Stimulated activated effector memory CD8-positive, alpha-beta T cell treated with anti-CD3 and anti-CD28 coated beads, Interleukin-12 subunit alpha, Interleukin-12 subunit beta, amount 100 ng/mL, for 72 hours (primary cell): ENCODE measurements at places on chromosomes 7 and 10.

GRCh38 chr7:16098585-16099179, 322.7 kb downstream of the CRPPA start:
- DNase-seq, result no peak

DNA sequence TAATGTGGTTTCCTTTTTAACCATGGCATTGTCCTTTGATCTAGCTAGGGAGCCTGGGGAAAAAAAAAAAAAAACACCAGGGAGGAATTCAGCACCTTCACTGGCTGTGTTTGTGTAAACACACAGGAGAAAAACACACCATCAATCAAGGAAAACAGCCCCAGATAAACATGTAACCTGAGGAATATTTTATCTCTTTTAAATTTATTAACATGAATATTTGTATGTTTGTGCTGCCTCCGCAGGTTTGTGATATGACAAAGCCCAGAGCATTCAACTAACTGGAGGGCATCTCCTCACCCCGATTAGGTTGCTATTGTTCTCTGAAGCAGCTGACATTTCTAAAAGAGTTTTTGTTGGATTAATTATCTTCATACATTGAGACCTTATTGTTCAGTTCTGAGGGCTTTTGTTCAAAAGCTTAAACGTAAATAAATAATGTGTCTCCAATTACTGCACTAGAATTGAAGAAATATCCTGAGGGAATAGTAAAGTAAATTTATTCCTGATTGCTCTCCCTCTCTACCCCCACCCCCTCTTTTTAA, 89.4 kb upstream of the SEMA3E start:
- no peak for DNase-seq

DNA sequence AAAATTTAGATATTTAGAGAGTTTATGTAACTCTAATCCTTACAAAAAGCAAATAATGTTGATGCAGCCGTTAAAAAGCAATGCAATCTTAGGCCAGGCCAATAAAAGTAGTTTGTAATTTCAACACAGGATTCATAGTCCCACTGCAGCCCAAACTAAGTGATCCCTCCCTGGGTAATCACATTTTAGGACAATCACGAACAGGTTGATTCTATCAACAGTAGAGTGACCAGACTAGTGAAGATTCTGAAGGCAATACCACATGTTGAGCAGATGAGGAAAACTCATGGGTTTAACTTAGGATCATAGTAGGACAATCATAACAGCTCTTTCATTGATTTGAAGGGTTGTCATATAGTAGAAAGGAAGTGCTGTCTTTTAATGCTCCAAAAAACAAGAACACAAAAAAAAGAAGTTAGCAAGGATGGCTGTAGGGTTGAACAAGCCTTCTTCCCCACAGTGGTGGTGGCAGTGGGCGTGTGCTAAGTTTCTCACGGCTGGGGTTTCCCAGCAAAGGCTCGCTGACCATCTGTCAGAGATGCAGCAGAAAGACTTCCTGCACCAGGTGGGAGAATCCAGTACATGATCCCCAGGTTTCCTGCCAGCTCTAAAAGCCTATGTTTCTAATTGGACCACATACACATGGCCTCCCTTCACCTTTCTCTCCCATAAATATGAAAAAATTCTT, 212.2 kb downstream of the CHRM2 start:
- DNase-seq, result no peak

- no peak for DNase-seq
These were observed 606.0 kb upstream of the GHITM start for GRCh38 chr10:83533290-83533689.

GRCh38 chr7:644381-645305, 81.9 kb upstream of the DNAAF5 start:
- no peak for DNase-seq

DNA sequence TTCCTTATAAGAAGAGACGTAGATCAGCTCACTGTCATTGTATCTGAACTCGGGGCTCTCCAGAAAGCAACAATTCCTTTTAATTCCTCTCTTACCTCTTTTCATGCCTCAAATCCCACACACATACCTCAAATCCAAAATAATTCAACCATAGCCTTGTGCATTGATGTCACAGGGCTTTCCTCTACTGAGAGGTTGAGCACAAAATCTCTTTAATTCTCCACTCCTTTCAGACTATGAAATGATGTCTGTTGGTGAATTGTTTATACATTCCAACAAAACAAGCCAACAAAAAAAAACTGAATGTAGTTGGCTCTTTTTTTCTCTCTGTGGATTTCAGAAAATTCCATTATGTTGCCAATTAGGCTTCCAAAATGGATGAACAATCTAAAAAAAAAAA, 53.2 kb downstream of the BPGM start:
- DNase-seq, result no peak

GRCh38 chr7:150435390-150436073, 14.9 kb upstream of the GIMAP8 start:
- DNase-seq, result no peak

GRCh38 chr7:157645539-157645938, 308.7 kb downstream of the DNAJB6 start:
- DNase-seq, result no peak

- DNase-seq, result no peak
These were observed 1.9 kb upstream of the PLAU start for GRCh38 chr10:73908853-73909539.

- DNase-seq, result no peak
These were observed 379.8 kb downstream of the GRID1 start for GRCh38 chr10:85986777-85987176.

GRCh38 chr10:100531761-100532160, 2.1 kb upstream of the NDUFB8 start:
- no peak for DNase-seq

GRCh38 chr10:75865413-75866299, 434.2 kb downstream of the LRMDA start:
- DNase-seq, result no peak

- DNase-seq, result no peak
These were observed 40.9 kb downstream of the ADRA2A start for GRCh38 chr10:111117528-111118277.
